ENCODE measurements at places on chromosomes 5 and 9. TPM values are rescaled to one million over a fixed set of nuclear protein-coding genes. Genes with fewer than 3 reads are reported as not detected.

CTXN3 gene
- not detected for total RNA-seq

FCN2 gene
- total RNA-seq: not detected

DDX4 gene
- total RNA-seq: 0.29 TPM

DNA sequence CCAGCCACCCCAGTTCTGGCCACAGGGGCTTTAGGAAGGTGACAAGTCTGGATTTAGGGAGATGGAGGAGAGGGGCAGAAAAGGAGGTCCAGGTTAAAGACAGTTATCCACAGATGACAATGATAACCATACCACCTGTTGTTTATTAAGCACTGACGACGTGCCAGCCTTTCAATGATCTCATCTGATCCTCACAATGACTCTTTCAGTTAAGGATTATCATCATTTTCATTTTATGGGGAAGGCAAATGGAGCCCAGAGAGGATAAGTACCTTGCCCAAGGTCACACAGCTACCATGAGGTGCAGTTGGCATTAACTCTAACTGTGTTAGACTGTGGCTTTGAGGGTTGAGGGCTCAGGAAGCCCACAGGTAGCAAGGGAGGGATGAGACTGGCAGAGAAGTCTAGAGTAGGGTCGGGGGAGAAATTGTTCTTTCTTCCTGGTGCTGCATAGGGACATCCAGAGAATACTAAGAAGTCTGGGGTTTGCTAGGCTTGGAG lies 21.5 kb upstream of the JADE2 start:
- H3K36me3 ChIP-seq: no peaks in the 10 kb centered on the region
- H3K4me1 ChIP-seq: peaks cover 47% of the 10 kb centered on the region
- no peaks in the 10 kb centered on the region for H3K27me3 ChIP-seq
- H3K4me3 ChIP-seq: peak overlapping the region; percentile 28

DNA sequence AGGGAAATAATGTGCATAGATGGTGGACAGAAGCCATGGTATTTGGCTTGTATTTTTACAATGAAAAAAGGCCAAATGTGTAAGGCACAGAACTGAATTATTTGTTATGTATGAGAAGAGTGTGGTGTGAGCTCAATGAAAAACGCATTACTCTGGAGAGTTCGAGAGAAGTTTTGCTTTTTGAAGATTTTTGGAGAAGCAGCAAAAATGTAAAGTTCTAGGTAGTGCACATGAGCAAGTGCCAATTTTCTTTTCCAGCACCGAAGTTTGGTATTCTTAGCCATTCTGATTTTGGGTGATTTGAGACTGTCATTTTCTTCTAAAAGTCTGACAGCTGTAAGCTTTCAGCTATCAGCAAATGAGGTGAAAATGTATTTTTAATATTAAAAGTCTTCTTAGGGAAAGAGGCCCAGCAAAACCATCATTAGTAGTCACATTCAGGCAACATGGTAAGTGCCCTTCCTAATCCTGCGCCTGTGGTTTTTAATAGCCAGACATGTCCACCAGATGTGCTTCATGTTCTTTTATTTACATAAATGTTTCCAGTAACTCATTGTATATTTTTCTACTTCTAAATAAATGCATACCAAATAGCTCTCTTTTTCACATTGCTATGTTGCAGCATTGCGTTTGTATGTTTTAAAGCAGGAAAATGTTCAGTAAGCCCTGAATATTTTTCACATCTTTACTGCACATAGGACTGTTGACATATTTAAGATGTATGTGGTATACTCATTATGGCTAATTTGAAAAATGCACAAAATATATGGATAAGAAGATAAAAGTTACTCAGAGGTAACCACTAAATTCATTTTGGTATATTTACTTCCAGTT lies 50.4 kb downstream of the RASGRF2 start:
- no peaks in the 10 kb centered on the region for H3K27me3 ChIP-seq
- peaks cover under 1% of the 10 kb centered on the region for H3K36me3 ChIP-seq
- no peak overlapping the region for H3K27ac ChIP-seq
- peaks cover 27% of the 10 kb centered on the region for H3K4me1 ChIP-seq
- DNase-seq: no peak
- no peak overlapping the region for H3K4me3 ChIP-seq
